ENCODE measurements at places on chromosomes 12 and 14.

GRCh38 chr14:105488781-105489541 lies 2.1 kb upstream of the TEDC1 start:
- no peak for DNase-seq

GRCh38 chr12:76383988-76384387 lies 35.8 kb upstream of the BBS10 start:
- DNase-seq: no peak

DNA sequence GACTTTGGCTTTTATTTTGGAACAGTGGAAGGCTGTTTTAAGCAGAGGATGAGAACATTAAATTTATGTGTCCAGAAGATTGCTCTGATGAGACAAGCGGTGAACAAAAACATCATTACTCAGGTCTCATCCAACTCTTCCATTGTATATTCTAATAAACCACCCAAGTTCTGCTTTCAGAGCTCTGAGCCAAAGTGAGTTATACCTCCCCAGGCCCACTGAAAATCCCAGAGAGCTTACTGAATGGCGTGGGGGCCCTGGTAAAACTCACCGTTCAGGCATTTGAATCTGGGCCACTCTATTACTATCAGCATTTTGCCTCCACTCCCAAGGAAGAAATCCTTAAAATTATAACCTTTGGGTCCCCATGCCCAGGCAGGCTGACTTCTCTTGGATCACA lies 122.0 kb upstream of the HIF1A start:
- peak; percentile 49 for DNase-seq

DNA sequence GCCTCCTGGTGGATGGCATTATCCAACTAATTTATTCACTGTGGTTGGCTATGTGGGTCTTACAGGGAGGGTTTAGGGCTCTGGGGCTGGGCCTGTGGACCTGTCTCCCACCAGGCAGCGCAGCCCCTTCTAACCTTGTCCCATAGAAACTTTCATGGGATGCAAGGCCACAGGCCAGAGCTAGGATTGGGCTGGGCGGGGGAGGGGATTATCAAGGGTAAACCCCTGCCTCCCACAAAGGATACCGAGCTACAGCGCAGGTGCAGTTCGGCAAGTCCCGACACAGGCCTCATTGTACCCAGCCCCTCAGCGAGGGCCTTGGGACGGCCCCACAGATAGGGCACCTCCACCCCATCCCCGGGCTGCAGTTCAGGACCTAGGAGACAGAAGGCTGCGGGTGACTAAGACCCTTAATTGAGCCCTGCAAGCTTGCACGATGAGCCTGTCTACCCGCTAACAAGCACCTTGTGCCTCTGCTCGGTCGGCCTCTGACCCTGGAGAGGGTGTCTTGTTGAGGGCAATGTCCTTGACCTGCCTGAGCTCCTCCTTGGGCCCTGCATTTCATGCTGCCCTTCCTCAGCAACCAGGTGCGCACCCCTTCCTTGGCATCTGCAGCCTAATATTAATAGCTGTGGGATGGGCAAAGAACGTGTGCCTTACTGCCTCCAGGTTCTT lies 46.7 kb downstream of the PSMA6 start:
- no peak for DNase-seq

- no peak for DNase-seq
Observed at GRCh38 chr14:65195042-65195719, 92.9 kb upstream of the MAX start.

DNA sequence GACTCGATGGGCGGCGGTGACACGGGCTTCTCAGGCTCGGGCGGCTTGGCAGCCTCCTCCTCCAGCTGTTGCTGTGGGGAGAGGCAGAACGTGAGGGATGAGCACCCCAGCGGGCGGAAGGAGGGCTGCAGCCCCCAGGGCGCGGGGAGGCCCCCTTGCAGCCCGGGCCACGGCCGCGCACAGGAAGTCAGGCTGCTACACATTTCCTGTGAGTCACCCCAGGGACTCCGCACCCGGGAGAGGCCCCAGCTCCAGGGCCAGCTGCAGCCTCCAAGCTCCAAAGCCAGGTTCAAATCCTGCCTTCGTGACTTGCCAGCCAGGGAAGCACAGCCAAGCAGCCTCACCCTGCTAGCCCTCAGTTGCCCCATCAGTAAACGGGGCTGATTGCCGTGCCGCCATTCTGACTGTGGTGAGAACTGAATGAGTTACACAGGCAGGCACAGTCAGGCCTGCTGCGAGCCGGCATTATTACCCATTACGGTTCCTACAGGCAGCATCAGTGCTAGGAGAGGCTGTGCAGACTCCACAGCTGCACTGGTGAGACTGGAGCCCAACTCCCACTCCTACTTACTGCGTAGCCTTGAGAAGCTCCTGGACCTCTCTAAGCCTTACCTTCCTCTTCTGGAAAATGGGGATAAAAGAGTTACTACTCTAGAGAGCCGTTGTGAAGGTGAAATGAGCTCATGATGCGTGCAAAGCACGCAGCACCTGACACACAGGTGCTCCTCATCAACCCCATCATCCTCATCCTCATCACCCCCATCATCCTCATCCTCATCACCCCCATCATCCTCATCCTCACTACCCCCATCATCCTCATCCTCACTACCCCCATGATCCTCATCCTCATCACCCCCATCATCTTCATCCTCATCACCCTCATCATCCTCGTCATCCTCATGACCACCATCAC lies 100.9 kb downstream of the NCOR2 start:
- DNase-seq: peak; percentile 45

GRCh38 chr12:9741726-9742125 lies 8.8 kb upstream of the CLECL1 start:
- DNase-seq: no peak

GRCh38 chr12:131832321-131833231 lies 4.4 kb downstream of the MMP17 start:
- DNase-seq: peak; percentile 92

Data from GM23248 (cell line).